ENCODE measurements at places on chromosomes 16 and 17. TPM values are rescaled to one million over a fixed set of nuclear protein-coding genes. Genes with fewer than 3 reads are reported as not detected.

Gene CTRL
- total RNA-seq = 1.9 TPM

Gene CDRT15
- not detected for total RNA-seq

Gene FZD2
- 37.5 TPM for total RNA-seq

Gene C16orf54
- total RNA-seq = not detected

Gene SLC38A8
- total RNA-seq = 0.09 TPM

Gene CXCL16
- total RNA-seq = 17.1 TPM

Measured in A549 treated with AZD2906 at 1 μM for 4 hours (cell line).